ENCODE measurements at places on chromosomes 5 and 9.
A peak's percentile ranks its signal among the peaks of the same experiment; 100 is the strongest.

- no peak for DNase-seq
These were observed 76.4 kb upstream of the RARS1 start for GRCh38 chr5:168409591-168410458.

GRCh38 chr5:68176802-68177479 is 38.6 kb upstream of the PIK3R1 start:
- no peak for DNase-seq

DNA sequence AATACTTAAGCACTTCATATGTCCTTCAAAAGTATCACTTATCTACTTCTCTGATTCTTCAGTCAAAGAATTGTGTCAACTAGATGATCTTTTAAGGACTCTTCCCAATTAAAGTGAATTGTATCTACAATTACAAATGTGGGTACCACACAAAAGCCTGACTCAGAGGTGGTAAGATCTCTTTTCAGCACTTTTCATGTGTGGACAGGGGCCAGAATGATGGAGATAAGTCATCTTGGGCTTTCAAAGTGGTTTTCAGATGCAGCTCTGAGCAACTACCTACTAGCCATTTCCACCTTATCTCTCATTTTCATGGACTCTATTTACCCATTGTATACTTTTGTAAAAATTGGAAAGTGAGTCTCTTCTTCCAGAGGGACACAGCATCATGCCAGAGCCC is 8.4 kb downstream of the COX7C start:
- no peak for DNase-seq

- DNase-seq = no peak
These were observed 868.7 kb upstream of the CDH9 start for GRCh38 chr5:27906931-27907601.

DNA sequence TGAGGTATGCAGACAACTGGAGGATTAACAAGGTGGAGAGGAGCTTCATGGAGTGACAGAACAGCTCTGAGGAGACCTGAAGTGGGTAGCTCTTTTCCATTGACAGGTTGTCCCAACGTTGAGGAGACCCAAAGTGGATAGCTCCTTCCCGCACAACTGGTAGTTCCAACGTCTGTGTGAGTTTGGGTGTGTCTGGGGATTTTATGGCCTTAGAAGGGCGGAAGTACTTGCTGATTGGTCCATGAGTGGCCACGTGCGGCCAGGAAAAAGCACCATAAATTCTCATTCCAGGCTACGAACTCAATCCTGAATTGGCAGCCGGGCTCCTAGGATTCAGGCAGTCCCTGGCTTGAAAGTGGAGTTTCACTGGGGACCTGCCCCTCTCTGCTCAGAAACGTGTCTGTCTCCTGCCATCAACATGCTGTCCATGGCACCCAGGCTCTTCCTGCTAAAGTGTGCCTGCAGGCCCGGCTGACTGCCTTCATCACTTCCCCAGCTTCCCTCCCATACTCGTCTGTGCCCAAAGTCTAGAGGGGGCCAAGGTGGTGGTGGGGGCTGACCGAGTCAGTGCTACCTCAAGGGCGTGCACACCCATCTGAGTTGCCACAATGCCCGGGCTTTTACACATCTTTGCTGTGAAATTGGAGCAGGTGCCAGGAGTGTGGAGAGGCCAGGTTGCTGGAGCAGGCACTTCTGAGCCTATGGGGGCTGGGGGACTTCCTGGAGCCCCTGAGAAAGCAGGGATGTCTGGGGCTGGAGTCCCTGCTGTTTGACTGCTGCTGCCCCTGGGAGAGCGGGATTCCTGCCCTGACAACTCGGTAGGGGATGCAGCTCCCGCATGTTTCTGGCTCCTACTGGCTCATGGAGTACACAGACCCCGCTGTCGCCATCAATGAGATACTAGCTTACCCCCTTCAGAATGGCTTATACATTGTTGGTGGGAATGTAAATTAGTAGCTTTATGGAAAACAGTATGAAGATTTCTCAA is 2034.6 kb upstream of the ACO1 start:
- DNase-seq = no peak

DNA sequence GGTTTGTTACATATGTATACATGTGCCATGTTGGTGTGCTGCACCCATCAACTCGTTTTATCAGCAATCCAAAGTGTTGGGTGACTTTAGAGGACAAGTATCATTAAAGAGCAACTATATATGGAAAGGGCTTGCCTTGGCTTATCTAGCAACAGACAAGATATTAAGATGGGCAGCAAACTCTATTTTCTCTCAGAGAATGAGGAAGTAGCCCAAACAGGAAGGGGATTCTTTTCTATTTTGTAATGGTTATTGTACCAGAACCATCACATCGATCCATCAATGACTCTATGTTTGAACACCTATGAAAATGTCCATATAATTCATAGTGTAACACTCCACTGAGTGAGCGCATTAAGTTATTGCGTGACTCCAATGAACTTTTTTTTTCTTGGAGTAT is 260.1 kb upstream of the SLC24A2 start:
- no peak for DNase-seq

- DNase-seq = no peak
These were observed 428.2 kb downstream of the ANXA1 start for GRCh38 chr9:73579823-73580222.

DNA sequence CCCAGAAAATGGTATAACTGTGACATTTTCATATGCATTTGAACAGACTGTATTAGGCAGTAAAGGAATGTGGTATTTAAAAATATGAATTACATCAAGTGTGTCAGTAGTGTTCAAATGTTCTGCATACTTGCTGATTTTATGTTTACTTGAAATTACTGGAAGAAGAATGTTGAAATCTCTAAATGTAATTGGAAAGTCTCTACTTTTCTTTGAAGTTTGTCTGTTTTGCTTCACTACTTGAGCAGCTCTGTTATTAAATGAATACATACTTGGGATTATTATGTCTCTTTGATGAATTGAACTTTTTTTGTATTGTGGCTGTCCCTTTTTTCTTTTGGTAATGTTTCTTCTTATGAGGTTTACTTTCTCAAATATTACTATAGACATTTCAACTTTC is 205.6 kb downstream of the TAF11L14 start:
- DNase-seq = no peak

GRCh38 chr5:131916481-131916880 is 29.0 kb downstream of the MEIKIN start:
- DNase-seq = no peak

GRCh38 chr5:145161391-145161790 is 673.8 kb downstream of the PRELID2 start:
- no peak for DNase-seq

DNA sequence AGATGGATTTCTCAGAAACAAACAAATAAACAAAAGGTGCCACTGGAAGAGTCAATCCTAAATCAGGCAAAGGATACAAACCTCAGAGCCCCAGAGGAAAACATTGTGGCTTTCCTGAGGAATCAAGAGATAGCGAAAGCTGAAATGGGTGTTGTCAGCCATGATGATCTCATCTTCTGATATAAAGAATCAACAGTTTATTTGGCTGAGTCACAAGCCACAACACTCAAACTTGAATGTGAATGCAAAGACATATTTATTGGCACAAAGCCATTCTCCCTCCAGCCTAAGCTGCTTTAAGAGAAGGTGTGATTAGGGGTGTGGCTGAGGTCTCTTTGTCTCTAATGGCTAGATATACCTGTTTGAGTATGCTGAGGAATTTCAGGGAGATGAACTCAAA is 73.3 kb upstream of the NREP start:
- no peak for DNase-seq

DNA sequence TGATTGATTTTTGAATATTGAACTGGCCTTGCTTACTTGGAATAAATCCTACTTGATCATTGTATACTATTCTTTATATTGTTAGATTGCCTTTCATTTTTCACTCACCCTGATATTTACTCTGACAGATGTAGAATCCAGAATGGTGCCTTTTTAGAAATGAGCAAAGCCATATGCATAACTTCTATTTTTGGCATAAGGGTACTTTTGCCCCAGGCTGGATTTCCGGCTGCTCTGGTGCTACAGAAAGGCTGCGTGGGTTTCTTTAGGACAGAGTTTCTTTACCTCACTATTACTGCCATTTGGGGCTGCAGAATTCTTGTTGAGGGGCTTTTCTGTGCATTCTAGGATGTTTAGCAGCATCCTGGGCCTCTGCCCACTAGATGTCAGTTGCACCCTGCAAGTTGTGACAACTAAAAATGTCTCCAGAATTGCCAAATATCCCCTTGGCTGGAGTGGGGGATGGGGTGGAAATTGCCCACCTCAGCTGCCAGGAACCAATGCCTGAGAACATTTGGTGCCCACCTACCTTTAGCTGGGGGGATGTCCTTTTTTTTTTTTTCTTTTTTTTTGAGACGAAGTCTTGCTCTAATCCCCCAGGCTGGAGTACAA is 50.1 kb downstream of the SLC36A1 start:
- no peak for DNase-seq

GRCh38 chr9:23492126-23493002 is 333.7 kb downstream of the ELAVL2 start:
- DNase-seq = peak; percentile 52

GRCh38 chr5:178323961-178324360 is 91.4 kb upstream of the PHYKPL start:
- DNase-seq = no peak

DNA sequence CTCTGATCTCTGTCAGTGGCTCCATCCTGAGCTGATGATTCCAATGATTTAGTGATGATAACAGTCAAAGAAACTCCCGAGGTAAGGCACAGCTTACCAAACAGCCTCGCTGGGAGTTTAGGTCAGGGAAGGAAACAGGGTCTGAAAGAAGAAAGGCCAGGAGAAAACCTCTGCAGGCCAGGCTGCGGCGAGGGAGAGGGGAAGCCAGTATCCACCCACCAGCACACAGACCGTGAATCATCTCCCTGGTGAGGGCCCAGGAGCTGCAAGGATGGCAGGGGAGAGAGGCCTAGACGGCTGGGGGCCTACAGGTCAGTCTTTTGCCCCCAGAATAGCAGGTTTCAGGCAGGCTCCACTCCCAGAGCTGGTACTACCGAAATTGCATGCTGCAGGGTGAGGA is 590.5 kb downstream of the CCDC171 start:
- DNase-seq = no peak

DNA sequence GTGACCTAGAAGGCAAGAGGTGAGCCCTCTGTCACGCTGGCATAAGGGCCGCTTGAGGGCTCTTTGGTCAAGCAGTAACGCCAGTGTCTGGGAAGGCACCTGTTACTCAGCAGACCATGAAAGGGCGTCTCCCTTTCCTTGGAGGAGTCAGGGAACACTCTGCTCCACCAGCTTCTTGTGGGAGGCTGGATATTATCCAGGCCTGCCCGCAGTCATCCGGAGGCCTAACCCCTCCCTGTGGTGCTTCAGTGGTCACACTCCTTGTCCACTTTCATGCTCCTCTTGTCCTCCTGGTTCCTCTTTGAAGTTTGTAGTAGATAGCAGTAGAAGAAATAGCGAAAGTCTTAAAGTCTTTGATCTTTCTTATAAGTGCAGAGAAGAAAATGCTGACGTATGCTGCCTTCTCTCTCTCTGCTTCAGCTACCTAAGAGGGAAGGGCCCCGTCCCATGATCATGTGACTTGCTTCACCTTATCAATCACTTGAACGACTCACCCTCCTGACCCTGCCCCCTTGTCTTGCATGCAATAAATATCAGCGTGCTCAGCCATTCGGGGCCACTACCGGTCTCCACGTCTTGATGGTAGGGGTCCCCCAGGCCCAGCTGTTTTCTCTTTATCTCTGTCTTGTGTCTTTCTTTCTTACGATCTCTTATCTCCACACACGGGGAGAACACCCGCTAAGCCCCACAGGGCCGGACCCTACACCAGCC is 16.7 kb upstream of the SCGB3A1 start:
- DNase-seq = no peak

GRCh38 chr9:100087218-100087617 is 11.6 kb downstream of the ERP44 start:
- DNase-seq = no peak

DNA sequence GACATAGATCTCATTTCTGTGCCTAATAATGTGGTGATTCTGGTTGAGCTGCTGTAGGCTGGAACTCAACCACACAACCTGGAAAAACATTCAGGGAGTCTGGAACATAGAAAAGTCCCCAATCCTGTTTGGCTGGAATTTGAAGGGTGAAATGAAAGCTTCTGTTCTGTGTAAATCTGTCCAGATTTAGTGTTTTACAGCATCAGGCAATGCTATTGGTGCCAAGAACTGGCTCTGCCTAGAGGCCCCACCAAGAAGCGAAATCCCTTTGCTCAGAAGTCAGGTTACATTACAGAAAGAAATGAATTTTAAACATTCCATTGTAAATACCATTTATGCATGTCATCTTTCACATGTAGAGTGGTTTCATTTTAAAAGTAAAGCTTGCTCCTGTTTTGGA is 56.3 kb downstream of the TMEM174 start:
- DNase-seq = no peak

GRCh38 chr9:94872891-94873511 is 146.5 kb downstream of the AOPEP start:
- no peak for DNase-seq

DNA sequence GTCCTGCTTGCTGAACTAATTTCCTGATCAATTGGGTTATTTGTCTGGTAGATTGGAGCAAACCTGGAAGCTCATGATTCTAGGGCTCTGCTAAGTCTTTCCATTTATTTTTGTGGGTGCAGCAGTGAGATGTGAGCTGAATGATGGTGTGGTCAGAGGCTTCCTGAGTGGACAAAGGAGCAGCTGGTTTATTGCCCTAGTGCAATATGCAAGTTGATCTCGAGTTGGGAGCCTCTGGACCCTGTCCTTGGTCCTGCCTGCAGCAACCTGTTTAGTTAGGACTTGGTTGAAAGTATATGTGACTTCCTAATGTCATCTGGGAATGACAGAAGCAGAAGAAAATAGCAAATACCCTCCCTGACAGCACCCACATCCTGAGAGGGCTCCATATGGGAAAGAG is 4.2 kb upstream of the UNC5A start:
- DNase-seq = no peak

- DNase-seq = no peak
These were observed 101.5 kb upstream of the GPBP1 start for GRCh38 chr5:57072218-57072892.

GRCh38 chr9:136078024-136078423 is 17.1 kb downstream of the NACC2 start:
- no peak for DNase-seq

GRCh38 chr5:139696894-139697658 is 48.9 kb downstream of the CXXC5 start:
- DNase-seq = no peak

- no peak for DNase-seq
These were observed 1740.9 kb upstream of the CDH9 start for GRCh38 chr5:28779161-28779754.

- no peak for DNase-seq
These were observed 131.1 kb downstream of the FER start for GRCh38 chr5:108878756-108879155.

DNA sequence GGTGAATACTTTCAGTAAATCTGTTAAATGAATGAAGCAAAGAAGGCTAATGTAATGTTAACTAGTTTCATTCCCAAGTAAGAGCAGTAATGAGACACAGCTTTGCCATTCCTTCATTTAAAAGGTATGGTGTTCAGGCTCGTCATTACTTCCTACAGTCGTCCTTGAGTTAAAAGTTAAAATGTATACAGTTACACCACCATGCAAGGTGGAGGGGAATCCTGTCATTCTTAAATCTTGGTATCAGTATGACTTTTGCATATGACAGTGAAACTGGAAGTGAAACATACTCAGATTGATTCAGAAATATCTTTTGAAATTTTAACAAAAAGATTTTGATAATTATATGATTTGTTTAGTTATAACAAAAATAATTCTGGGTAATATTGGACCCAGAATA is 25.9 kb downstream of the MTRR start:
- DNase-seq = no peak

- no peak for DNase-seq
These were observed 24.9 kb downstream of the PLCXD3 start for GRCh38 chr5:41485533-41485932.
